ENCODE measurements at places on chromosomes 7 and 10.

- no peak for DNase-seq
Observed at GRCh38 chr10:95909561-95909960, 1.8 kb downstream of the CC2D2B start.

DNA sequence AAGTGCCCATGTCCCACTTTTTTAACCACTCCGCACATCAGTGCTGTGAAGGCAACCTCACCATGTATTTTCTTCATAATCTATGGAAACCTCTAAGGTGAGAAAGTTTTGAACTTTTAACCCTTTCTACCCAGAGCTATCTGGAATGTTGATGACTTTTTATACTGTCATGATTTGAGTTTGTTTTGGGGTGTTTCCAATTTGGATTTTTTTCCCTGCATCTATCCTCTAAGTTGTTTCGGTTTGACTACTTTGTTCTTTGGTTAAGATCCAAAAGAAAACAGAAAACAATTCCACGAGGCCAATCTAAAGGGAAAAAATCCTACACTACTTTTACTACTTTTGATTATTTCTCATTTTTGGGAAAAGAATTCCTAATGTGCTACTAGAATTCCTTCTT, 279.7 kb downstream of the USP6NL start:
- DNase-seq = no peak

GRCh38 chr7:99129001-99129400, 14.9 kb downstream of the SMURF1 start:
- no peak for DNase-seq

GRCh38 chr10:107064075-107064474, 100.4 kb downstream of the SORCS1 start:
- no peak for DNase-seq

DNA sequence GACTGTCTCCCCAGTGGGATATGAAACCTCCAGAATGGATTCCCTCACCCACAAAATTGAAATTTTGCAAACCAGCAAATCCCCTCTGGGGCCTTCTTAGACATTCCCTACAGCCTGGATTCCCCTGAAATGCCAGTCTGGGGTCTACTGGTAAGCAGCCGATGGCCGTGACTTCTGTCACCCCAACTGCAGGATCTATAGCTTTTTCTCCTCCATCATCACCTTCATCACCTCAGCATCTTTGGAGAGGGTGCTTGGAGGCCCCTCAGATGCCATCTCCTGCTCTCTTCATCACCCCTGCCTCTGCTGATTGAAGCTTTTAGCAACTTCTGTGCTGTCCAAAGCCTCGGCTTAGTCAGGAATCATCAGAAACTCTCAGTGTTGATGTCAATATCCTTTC, 2.6 kb upstream of the KCNMA1 start:
- DNase-seq = no peak

GRCh38 chr10:26485150-26485941, 47.2 kb downstream of the APBB1IP start:
- DNase-seq = no peak

GRCh38 chr10:70306886-70307520, 23.2 kb upstream of the NPFFR1 start:
- DNase-seq = no peak

- peak; percentile 85 for DNase-seq
Observed at GRCh38 chr10:99532687-99533495, at the start of gene NKX2-3. TSS of gene NKX2-3 (plus strand) at chr10:99532942. CDS start at chr10:99533132, 190 bp downstream.

GRCh38 chr7:128431221-128431620, 21.4 kb upstream of the IMPDH1 start:
- DNase-seq = no peak

DNA sequence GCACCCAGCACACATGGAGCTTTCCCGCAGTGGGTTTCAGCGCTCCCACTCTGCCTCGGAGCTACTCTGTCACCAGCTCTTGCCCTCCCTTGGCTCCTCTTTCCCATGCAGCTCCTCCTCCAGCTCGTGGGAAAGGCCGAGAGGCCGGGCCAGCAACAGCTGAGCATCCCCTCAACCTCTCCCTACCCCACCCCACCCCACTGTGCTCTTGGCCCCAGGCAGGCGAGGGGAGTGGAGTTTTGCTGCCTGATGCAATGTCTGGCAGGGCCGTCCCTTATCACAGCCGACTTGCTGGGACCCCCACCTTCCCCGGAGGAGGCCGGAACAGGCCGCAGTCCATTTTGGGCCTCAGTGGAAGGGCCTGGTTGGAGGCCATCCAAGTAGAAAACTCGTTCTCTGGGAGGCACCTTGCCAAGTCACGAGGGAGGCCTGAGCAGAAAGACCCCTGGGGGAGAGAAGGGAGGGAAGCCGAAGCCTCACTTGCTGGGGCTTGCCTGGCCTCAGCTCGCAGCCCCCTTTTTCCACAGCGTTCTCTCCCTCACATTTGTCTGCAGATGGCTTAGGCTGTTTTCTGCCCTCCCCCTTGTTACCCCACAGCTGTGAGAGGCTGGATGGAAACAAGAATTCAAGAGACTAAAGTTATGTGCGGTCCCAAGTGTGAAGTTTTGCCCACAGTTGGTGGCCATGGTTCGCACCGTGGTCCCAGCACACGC, 35.3 kb downstream of the CHST3 start:
- DNase-seq = peak; percentile 53

GRCh38 chr10:35335133-35336083, 901 bp upstream of the CCNY start:
- no peak for DNase-seq

GRCh38 chr10:63700631-63701156, 179.5 kb downstream of the REEP3 start:
- DNase-seq = no peak

GRCh38 chr10:77164616-77165311, 472.8 kb downstream of the KCNMA1 start:
- DNase-seq = no peak

- no peak for DNase-seq
Observed at GRCh38 chr7:137753575-137753947, 93.2 kb downstream of the DGKI start.
